ENCODE measurements at places on chromosomes 4 and X.
A peak's percentile ranks its signal among the peaks of the same experiment; 100 is the strongest.

DNA sequence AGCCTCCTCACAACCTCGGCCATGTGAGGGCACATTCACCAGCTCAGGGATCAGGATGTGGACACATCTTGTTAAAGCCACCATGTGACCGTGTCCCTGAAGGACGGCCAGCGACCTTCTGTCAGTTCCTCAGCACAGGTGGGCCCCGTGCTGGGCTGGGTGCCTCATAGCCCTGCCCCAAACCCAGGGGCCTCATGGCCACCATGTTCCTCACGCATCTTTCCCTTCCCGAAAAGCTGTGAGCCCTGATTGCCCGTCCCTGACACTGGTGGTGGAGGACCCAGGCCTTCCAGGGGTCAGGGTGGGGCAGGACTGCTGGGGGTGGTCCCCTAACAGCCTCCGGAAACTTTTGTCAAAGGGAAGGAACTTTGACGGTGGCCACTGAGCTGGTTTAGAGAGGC, 60.1 kb upstream of the ADRA2C start:
- DNase-seq = no peak

GRCh38 chrX:121160987-121161386, 113.6 kb downstream of the GLUD2 start:
- no peak for DNase-seq

DNA sequence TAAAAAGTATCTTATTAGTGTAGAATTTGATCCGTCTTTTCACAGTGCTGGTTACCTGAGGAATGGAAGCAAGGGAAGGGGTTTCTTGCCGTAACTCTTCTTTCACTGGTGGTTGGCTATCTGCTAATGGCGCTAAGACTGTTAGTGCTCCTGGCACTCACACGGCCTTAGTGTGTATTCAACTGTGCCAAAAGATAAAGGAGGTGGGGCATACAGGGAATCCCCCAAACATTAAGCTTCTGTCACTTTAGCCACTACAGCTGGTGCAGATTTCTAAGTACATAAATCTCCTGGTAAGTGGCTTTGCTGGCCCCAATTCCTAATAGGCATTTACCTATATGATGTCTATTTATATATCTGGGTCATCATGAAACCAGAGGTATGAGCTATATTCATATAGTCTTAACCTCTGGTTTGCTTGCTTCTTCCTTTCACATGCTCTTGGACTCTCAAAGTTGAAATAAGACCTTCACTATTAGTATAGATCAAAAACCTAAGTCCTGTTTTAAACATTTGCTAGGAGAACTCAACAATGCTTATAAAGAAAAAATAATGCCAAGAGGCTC, 95.1 kb downstream of the TSPAN7 start:
- DNase-seq = no peak

- no peak for DNase-seq
These were observed 29.1 kb downstream of the TBL1X start for GRCh38 chrX:9493936-9494335.

DNA sequence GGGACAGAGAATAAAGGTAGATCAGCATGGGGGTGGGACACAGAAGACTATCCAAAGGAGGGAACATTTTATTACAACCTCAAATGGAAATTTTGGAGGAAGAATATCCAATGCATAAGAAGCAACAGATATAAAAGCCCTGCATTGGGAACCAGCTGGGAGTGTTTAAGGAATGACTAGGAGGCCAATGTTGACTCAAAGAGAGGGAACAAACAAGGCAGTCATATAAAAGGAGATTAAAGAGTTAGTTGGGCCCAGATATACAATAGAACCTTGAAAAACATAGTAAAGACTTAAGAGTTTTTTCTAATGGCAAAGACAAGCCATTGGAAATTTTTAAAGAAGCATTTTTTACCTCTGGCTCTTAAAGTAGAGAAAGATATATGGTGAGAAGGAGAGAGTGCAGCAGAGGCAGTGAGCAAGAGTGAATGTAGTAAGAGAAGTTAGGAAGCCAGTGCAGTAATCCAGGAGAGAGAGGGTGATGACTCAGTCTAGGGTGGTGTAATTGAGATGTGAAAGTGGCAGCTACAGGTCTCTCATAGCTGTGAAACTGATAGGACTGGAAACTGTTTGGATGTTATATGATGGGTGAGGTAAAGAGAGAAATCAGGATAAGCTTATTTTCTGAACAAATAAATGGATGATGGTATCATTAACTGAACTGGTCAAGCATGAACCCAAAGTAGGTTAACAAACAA, 182.2 kb upstream of the ATOH1 start:
- no peak for DNase-seq

DNA sequence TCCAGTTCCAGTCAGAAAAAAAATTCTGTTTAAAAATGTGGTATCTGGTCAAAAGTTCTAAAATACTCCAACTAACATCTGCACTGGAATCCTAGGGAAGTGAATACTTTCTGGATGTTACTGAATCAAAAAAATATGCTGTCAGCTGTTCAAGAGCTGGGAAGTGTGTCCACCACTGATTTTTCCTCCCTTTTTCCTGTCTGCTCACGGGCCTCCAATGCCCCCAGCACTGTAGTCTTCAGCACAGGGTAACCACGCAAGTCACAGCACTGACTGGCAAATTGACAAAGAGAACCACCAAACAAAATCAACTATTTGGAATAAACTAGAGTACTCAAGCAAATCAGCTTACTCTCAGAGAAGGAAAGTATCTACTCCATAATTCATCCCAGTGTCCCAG, 9.9 kb downstream of the VEGFC start:
- no peak for DNase-seq

DNA sequence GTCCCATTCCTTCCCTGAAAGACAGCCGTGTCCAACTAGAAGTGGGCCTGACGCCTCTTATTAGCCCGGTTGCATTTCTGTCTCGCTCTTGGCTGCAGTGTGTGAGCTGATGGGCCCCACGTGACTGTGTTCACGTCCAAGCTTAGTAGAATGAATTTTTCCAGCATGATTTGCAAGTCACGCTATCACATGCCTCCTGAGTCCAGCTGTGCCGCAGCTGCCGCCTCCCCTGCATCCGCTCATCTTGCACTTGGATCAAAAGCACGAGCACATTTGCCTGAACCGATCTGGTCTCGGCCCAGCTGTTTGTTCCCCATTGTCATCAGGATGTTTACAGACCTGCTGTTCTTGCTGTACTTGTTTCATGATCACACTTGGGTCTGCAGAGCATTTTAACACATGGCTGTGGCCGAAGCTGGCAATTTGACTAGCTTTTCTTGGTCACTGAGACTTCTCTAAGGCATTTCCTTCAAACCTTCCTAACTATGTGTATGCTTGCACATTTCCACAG, 126.5 kb downstream of the KIT start:
- DNase-seq = no peak

GRCh38 chr4:182134261-182134660, 108.9 kb upstream of the TENM3 start:
- no peak for DNase-seq

- no peak for DNase-seq
These were observed 57.2 kb downstream of the STBD1 start for GRCh38 chr4:76363556-76364290.

- peak; percentile 51 for DNase-seq
These were observed 808 bp downstream of the PRDM5 start for GRCh38 chr4:120921456-120922380.

DNA sequence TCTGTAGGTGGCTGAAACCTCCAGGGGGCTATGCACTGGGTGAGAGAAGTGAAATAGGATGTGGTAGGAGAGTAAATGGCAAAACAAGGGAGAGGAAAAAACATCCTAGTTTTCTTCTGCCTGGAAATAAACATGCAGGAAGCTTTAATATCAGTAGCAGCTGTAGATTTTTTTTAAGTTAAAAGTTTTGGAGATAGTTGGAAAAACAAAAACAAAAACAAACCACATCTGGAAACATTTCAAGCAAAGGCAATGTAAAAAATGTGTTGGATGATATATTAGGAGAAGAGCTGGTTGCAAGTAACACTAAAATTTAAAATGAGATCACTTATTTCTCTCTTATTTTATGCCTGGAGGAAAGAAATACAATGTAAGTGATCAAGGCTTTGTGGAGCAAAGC, 388.0 kb downstream of the SPRY1 start:
- DNase-seq = no peak

DNA sequence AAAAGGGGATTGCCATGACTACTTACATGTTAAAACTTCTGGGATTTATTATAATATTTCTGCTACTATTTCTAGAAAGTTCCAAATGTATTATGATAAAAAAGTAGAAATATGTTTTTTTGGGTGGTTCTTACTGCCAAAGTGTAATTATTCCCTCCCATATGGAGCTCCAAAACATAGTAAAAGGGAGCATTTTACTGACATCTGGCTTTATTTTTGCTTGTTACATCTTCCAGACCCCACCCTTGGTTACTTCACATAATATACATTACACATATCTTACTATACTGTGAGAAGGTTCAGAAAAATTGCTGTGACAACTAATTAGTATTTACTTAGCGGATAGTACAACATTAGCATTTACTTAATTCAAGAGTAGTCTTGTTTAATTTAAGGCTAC, 205.1 kb upstream of the TLL1 start:
- DNase-seq = no peak

DNA sequence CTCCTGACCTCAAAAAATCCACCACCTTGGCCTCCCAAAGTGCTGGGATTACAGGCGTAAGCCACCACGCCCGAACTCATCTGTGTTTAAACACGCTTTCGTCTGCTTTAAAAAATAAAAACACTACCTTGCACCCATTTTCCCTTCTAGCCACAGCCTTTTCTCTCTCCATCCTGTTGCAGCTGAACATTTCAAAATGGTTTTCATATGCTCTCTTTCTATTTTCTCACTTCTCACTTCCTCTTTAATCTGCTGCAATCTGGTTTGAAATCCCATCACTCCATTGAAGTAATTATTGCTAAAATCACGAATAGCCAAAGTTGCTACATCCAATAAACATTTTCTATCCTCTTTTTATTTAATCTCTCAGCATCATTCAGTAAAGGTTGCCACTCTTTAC, 70.0 kb downstream of the DCHS2 start:
- no peak for DNase-seq

All from activated CD4-positive, alpha-beta T cell treated with anti-CD3 and anti-CD28 coated beads for 48 hours (primary cell).